ENCODE measurements at places on chromosomes 13 and 19.

GRCh38 chr19:7391218-7391670 lies 42.5 kb downstream of the ARHGEF18 start:
- no peak for DNase-seq

DNA sequence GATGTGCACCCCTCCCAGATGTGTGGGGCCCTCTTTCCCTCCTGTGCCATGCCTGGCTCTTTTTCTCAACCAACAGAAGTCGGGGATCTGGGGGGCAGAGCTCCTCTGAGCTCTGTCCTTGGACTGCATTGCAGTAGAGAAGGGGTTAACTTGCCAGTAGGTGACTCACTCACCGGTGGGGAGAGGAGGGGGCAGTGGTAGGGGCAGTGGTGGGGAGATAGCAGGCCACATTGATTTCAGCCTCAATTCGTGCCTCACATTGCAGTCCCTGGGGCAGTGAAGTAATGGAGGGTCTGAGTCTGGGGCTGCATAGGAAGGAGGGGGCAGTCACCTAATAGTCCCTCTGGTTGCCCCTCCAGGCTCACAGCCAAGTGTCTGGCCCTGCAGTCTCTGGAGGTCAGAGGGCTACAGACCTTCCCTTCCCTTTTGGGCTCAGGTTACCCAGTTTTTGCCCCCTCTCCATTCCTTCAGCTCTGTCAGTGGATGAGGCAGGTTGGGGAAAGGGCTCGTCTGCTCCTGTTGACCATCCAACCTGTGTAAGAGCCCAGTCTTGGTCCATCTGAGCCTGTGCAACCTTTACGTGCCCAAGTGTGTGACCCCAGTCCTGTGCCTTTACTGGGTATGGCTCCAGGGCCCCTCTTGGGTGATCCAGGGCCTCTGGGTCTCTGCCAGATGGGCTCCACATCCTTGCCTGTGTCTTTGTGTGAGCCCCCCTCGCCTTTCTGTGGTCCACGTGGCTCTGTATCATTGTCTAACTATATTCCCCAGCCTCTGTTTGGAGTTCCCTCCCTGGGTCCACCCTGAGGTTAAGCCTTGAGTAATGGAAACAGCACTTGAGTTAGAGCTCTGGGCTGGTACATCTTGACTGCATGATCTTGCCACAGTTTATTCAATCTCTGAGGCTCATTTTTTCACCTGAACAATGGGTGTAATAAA lies 13.0 kb downstream of the CIC start:
- DNase-seq: no peak

- DNase-seq: peak; percentile 98
Measured at GRCh38 chr19:4968462-4969291, at the start of gene KDM4B. KDM4B (plus strand) TSS chr19:4969113; CDS start chr19:5032891, 63,778 bp downstream.

DNA sequence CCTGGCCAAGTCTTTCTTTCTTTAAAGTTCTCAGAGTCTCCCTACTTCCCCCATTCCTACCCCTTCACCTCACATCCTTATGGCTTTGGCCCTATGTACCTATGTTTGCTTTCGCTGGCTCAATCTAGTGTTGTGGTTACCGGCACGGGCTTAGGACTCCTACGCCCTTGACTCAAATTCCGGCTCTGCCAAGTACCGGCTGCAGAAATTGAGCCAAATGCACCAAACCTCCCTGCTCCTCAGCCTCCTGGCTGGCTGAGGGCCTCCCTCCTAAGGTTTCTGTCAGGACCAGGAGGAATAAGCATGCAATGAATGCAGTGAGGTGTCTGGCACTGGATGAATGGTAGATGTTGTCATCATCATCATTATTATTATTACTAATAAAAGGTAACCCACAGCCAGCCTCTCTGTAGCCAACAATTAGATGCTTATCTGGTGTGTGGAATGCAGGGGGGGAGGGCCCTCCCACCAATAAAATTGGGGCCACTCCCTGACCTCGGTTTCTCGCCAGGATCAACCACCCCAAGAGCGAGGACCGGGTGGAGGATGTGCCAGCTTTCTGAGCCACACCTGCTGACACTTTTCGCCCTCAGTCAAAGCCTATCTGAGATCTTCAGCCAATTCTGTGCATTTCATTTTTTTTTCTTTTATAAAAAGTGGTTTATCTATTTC lies 20.7 kb downstream of the KLK5 start:
- no peak for DNase-seq

DNA sequence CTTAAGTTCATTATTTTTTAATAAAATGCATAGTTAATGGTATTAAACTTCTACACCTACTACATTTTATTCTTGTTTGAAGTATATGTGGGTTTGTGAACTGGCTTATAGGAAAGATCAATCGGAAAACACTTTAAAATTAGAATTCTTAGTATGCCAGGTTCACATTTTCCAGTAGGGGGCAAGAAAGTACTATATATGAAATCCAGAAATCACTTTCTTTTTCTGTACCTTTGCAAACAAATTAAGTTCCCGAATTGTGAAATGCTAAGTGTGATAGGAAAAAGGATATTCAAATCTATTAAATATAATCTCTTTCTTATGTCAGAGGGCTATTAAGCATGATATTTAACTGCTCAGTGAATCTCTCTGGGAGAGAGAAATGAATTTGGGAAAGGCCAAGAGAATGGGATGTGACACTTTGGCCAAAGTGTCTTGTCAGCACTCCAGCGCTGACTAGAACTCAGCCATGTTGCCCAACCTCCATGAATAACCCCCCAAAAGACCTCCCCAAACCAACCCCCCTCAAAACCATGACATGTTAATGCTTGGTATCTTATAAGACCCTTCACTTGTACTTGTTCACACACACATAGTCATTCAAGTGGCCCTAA lies 122.6 kb upstream of the SLC10A2 start:
- no peak for DNase-seq

DNA sequence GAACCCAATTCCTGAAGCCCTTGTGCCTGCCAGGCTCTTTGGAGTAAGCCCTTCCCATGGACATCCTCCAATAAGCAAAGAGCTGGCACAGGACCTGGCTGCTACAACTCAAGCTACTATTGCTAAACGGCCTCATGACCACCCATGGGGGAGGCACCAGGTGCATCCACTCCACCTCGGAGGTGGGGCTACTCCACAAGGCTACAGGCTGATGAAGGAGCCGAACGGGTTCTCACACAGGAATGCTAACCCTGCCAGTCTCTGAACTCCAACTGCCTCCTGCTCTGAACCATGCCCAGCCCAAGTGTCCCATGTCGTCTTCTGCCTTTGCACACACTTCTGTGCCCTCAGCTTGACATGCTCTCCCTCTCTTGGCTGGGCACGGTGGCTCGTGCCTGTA lies 10.0 kb downstream of the SYMPK start:
- DNase-seq: no peak

GRCh38 chr13:35477386-35477946 lies 977 bp upstream of the MAB21L1 start:
- no peak for DNase-seq

DNA sequence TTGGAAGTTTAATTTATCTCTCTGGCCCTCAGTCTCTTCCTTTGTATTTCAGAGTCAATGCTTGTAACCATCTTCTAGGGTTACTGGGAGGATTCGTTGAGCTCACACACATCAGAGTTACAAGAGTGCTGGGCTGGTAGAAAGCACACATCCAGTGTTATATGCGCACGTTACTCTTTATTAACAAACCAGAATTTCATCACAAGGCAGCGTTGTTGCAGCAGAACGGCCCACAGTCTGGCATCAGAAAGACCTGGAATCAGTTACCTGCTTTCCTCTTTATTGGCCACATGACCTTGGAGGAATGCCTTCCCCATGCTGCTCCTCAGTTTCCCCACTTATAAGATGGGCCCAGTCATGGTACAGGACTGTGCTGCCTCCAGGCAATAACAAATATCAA lies 3.9 kb downstream of the ZNF865 start:
- no peak for DNase-seq

Data from stimulated activated CD4-positive, alpha-beta T cell treated with anti-CD3 and anti-CD28 coated beads, Interleukin-1b, Interleukin-23, amount 100 ng/mL, for 4 hours (primary cell).